ENCODE measurements at places on chromosomes 6 and 20.

- DNase-seq = no peak
Observed at GRCh38 chr6:5302220-5302946, 41.1 kb downstream of the FARS2 start.

- DNase-seq = no peak
Observed at GRCh38 chr6:125587666-125588632, 161.5 kb upstream of the HEY2 start.

DNA sequence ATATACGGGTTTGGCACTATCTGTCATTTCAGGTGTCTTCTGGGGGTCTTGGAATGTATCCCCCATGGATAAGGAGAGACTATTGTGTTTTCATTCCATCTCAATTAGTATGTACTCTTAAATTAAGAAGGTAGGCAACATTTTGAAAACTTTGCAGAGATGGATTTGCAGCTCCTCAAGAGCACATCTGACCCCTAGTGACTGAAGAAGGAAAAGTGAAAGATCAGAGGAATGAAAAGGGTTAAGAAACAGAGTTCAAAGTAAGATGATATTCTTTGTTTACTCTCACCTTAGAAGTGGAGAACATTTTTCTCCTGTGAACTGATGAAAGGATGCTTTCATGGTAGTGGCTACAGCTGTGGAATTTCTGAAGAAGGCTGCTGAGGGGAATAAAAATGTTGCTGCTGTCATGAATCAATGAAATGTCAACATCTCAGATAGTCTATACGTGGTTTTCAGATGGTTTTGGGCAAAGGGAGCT lies 41.5 kb downstream of the SH3BGRL2 start:
- DNase-seq = no peak

GRCh38 chr6:97292671-97293070 lies 9.7 kb upstream of the MMS22L start:
- no peak for DNase-seq

GRCh38 chr6:151075527-151075926 lies 164.2 kb upstream of the AKAP12 start:
- no peak for DNase-seq

DNA sequence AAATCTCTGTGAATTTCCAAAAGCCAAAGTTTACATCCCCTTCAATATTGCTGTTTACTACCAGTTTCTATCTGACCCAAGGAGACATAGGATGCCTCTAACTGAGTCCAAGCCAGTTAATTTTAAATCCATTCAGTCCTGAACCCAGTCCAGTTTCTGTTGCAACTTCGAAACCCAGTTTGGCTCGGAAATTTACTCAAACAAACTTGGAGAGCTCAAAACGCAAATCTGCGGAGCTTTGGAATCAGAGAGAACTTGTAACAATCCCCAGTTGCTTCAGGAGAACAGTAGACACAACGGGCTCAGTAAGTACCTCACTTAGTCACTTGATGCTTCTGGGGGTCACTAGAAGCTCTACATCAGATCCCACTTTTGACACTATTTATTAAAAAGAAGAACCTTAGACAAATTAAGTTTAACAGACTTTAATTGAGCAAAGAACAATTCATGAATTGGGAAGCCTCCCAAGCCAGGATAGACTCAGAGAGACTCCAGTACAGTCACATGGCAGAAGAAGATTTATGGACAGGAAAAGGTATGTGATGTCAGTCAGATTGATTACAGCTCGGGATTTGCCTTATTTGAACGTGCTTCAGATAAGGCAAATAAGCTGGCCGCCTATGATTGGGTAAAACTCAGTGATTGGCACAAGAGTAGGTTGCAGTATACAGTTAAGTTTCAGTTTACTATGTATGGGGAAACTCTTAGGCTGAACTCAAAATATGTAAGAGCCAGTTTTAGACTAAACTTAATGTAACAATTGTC lies 118.0 kb downstream of the RFPL4B start:
- DNase-seq = no peak

GRCh38 chr20:12965870-12966251 lies 42.9 kb upstream of the SPTLC3 start:
- DNase-seq = no peak

GRCh38 chr20:52736507-52736906 lies 235.7 kb upstream of the TSHZ2 start:
- DNase-seq = no peak

GRCh38 chr6:79446006-79446405 lies 91.2 kb downstream of the LCA5 start:
- no peak for DNase-seq

DNA sequence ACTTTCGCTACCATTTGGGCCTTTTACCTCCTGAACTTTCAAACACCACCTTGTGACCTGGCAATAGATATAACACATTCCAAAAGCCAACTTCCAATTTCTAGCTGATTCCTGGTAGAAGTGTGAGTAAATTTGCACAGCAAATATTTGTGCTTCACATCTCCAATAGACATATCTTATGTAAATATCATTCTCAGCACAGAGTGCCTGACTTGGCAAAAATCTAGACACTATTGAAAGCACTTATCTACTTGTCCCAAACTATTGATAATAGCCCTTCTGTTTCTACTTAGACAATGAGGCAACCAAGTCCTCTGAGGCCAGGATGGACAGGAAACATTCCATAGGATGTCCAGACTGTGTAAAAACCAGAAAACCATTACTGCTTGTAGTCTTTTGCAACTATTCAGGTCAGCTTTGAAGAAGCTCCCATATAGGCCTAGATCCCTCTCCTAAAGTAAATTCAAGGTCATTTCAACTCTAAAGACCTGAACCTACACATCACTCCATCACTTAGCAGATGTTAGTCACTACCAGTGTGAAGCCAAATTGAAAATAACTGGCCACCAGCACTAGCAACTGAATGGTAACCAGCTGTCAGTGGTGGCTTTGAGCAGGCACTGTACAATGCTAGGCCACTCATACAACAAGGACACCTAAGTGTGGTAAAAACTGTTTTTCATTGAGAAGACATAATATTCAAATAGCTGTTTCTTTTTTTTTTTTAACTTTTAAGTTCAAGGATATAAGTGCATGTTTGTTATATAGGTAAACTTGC lies 95.3 kb upstream of the RSPO3 start:
- DNase-seq = no peak

DNA sequence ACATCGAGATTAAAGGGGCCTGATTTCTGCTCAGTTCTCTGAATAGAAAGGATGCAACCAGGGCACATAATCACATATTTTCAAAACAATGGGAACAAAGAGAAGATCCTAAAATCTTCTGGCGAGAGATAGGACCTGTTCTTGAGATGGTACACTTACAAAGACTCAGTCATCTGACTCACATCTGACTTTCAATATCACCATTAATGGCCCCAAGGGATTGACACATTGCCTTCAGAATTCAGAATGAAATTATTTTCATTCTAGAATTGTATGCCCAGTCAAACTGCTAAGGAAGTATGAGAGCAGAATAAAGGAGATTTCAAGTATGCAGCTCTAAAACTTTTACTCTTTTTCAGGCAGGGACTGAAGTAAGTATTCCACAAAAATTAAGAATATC lies 240.7 kb upstream of the POU3F2 start:
- DNase-seq = no peak

GRCh38 chr6:14108571-14109410 lies 8.8 kb upstream of the CD83 start:
- no peak for DNase-seq

- no peak for DNase-seq
Observed at GRCh38 chr6:7486951-7487350, 54.5 kb upstream of the DSP start.

GRCh38 chr6:43698584-43699349 lies 11.2 kb upstream of the MRPS18A start:
- no peak for DNase-seq

GRCh38 chr6:170128346-170128745 lies 162.5 kb downstream of the DLL1 start:
- no peak for DNase-seq

DNA sequence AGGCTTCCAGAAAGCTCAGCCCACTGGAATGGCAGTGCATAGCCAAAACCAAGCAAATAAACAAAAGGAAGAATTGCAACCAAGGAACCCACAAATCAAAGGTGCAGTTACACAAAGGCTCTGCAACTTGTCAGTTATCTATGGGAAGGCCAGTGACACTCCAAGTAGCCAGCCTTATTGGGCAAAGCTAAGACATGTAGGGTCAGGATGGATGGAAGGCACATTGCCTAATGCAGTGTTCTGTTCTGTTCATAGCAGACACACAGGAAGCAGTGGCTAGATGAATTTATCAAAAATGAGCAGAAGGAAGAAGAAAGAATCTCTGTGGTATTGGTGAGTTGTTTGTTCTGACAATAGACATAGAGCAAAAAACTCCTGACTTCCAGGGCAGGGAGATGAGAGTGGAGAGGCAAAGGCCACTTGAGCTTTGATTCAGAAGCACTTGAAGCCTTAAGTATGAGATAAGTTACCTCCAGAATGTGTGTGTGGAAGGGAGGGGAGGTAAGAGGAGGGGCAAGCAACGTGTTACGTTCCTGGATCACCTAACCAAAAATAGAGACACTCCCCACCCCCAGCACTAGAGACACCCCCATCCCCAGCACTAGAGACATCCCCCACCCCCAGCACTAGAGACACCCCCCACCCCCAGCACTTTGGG lies 57.9 kb upstream of the AKAP12 start:
- DNase-seq = no peak

DNA sequence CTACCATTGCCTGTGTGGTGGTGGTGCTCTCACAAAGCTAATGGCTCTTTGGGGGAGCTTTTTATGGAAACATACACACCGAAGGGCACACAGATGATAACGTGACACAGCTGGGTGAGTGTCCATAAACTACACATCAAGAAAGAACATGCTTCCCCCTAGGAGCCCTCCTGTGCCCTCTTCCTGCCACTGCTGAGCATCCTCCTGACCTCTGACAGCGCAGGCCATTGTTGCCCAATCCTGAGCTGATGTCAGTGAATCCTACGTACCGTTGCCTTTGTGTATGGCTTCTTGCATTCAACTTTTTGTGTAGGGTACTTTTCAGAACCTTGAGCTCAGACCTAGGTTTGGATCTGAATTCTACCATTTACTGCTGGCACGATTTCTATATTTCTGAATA lies 65.8 kb upstream of the SLC22A1 start:
- no peak for DNase-seq

DNA sequence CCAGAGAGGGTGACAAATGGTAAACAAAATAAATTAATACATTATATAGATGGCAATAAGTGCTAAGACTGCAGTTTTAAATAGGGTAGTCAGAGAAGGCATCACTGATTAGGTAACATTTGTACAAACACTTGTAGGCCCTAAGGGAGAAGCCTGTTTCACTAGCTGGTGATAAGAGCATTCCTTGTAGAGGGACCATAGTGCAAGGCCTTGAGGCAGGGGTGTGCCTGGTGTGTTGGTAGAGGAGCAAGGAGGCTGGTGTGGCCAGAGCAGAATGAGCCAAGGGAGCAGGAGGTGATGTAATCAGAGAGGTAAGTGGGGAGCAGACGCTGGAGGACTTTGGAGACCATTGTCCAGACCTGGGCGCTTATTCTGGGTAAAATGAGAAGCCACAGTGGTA lies 70.7 kb downstream of the ANKRD6 start:
- DNase-seq = no peak

- no peak for DNase-seq
Observed at GRCh38 chr6:148892247-148892646, 145.4 kb downstream of the UST start.

- DNase-seq = no peak
Observed at GRCh38 chr20:11912013-11912658, 5.6 kb upstream of the BTBD3 start.

DNA sequence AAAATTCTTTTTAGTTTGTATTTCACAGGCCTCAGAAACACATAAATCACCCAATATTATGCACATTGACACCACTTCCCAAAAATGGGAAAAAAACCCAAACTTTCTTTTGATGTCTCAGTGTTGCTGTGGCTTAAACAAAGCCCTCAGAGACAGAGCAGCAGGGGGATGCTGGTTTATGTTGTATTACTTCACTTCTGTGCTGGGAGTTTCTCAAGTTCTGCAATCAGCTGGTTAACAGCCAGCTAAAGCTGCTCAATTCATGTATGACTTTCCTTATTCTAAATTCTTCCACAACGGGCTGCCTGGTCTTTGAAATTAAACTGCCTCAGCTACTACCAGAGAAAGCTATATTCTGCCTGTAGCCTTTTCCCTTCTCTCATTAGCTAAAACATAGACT lies 5.6 kb downstream of the FILIP1 start:
- no peak for DNase-seq

- DNase-seq = no peak
Observed at GRCh38 chr6:73768558-73768957, 72.6 kb downstream of the CD109 start.

GRCh38 chr6:16821834-16822264 lies 60.6 kb upstream of the ATXN1 start:
- DNase-seq = no peak

DNA sequence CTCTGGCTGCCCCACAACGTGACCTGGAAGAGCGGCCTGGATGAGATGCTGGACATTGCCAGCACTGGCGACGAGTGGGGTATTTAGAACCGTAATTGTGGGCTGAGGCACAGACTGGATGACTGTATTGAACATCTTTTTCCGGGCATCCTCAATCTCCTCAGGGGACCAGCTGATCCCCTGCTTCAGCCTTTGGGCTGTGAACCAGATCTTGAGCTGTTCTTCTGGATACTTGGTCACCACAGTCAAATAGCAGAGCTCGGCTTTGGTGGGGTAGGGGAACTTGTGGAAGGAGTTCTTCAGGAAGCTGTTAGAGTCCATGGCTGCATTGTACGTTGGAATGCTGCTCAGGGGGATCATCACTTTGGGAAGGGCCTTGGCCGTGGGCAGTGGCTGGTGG lies 66.3 kb downstream of the PLCG1 start:
- DNase-seq = no peak

DNA sequence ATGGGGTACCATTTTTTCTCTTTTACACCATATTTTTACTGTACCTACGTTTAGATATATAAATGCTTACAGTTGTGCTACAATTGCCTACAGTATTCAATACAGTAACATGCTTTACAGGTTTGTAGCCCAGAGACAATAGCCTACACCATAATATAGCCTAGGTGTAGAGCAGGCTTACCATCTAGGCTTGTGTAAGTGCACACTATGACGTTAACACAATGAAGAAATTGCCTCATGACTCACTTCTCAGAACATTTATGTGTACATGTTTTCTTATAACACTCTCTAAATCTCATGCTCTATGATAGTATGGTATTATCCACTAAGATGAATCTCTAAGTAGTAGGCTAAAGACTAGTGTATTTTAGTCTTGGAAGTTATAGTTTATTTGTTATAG lies 13.5 kb downstream of the GPR63 start:
- no peak for DNase-seq

- DNase-seq = no peak
Observed at GRCh38 chr6:43886067-43886461, 116.1 kb downstream of the VEGFA start.

GRCh38 chr20:46553926-46554325 lies 3.5 kb upstream of the OCSTAMP start:
- DNase-seq = no peak

All from cortex of kidney (tissue), 1 donor.